ENCODE measurements at places on chromosomes 12 and 14.

DNA sequence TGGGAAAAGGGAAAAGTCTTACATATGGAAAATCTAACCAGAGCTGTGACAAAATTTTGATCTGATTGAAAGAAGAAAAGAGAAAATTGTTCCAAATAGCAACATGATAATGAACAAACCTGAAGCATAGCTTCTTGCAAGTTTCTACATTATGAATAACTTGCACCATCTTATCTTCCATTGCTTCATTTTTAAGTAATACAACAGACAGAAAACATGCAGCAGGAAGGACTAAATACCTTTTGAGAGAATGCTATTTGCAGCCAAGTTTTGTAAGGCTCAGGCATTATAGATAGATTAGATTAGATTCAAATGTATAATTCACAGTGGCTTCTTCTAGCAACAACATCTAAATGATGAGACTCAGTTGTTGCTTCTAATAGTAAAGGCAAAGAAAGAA, 441.4 kb downstream of the AEBP2 start:
- no peak for DNase-seq

DNA sequence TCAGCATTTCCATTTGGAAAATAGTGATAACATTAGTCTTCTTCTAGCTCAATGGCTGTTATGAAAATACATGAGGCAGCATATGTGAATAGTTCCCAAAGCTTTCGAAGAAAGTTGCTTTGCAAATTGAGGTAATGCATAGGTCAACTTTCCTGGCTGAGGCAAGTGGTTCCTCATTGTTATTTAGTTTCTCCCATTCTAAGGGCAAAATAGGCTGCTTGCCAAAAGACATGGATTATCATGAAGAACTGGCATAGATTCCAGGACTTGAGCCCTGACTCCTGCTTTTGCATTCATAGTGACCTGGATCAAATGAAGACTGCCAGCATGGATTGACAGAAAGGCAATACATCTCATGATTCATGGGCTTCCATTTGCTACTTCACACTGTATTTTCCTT, 35.7 kb downstream of the LRFN5 start:
- no peak for DNase-seq

DNA sequence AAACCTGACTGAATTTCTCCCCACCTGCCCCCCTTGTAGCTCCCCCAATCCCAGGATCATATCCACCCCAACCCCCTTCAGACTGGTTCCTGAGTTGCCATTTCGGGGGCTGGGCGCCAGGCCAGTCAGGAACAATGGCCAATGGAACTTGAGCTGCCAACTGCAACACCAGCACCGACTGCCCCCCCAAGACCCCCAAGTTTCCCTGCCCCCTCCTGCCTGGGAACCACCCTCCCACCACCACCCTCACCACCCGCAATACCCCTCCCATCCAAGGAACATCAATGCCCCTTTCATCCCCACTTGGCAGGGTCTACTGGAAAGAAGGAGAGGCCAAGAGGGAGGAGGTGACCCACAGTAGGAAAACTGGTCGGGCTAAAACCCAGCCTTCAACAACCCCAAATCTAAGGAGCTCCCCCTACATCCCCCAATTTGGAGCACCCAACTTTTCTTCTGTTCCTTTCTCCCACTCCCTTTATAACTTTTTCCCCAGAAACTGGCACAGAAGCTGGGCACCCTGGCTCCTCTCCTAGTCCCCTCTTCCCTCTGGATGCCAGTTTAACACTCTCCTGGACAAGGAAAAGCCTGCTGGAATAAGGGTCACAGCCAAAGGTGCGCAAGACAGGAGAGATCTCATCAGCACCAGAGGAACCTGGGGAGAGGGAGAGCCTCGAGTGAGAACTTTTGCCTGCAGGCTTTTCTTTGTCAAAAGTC, 1.6 kb upstream of the NDRG2 start:
- no peak for DNase-seq

- DNase-seq: no peak
These were observed 20.6 kb downstream of the FAM186A start for GRCh38 chr12:50375802-50376201.

DNA sequence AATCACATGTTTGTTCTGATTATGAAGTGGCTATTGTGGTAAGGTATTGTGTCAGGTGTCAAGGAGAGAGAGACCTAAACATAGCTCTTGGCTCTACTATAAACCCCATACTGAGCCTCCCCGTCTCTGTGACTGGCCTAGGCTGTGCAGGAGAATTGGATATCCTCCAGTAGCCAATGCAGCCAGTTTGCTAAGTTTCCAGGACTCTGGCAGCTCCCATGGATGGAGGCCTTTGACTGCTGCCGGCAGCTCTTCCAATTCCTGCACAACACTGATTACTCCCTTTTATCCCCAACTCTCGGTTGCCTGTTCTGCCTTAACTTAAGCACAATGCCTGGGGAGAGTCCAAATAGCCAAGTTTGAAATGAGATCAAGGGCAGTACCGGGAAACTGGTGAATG, 59.3 kb downstream of the ABCC9 start:
- no peak for DNase-seq

DNA sequence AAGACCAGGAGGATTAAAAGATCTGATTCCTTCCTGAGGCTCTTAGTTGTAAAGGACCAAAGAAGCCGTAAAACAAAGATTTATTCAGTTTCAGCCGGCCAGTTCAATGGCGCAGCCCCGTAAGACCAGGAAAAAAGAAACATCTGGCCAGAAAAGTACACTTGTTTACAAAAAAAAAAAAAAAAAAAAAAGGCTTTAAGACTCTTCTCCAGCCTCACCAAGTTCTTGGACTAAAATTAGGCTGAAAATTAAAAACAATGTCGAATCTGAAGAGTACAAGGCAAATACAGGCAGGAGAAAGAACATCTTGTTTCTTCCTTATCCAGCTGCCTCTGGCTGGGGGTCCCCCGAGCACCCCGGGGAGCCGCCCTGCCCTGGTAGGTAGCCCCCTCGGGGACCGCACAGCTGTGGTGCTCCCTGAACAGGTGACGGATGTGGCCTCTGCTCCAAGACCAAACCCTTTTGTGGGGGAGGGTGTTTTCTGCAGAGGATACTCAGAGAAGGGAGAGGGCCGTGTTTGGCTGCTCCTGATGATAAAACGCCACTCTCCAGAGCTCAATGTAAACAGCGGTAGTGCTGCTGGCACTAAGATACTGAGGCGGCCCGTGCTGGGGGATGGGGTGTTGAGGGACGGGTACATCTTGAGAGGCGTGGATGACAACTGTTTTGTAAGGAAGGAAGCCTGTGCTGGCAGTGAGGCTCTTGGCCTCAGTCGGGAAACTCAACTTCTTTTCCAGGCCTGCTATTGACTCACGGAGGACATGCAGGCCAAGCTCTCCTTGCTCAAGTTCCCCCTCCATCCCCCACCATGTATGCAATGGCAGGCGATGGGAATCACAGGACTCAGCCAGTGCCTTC, 201.0 kb upstream of the DIO3 start:
- DNase-seq: no peak

DNA sequence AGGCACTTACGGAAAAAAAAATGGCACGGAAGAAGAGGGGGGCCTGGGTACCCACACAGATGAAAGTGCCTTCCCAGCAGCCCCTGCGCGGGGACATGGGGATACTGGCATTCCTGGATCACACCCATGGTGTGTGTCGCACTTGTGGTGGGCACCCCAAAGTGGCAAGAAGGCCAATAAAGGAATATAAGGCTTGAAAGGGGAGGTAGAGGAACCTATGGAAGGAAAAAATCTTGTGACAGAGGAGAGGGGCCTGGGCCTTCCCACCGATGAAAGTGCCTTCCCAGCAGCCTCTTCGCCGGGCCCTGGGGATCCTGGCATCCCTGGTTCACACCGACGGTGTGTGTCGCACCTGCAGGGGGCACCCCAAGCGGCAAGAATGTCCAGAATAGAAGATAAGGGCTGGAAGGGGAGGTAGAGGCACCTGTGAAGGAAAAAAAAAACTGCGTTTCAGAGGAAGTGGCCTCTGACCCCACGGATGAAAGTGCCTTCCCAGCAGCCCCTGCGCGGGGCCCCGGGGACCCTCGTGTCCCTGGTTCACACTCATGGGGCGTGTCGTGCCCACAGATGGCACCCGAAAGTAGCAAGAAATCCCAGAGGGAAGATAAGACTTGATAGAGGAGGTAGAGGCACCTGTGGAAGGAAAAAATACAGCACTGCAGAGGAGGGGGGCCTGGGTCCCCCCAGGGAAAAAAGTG, 284.0 kb downstream of the ALG10 start:
- DNase-seq: no peak

GRCh38 chr14:75417674-75418073, 10.1 kb upstream of the JDP2 start:
- DNase-seq: peak; percentile 80

DNA sequence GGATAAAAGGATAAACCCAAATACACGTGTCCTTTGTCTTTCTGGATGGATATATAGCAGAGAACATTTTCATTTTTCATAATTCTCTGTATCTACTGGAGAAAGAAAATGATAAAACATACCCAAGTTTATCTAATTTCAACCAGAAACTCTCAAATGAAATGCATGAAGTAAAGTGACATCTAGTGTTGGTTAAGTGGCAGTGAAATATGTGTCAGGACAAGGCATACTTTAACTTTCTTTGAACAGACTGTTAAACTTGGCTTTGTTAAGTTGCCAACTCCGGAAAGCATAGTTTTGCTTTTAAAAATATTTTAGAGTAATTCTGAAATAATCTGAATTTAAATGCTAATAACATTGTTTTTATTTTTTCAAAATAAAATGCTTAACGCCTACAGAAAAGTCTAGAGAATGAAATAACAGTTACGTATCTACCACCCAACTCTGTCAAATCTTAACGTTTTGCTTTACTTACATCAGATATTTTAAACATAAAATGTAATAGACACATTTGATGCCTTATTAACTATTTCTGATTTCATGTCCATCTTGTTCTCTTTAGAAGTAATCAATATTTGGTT, 25.2 kb upstream of the NTN4 start:
- DNase-seq: peak; percentile 51

GRCh38 chr12:69932154-69932553, 107.1 kb downstream of the MYRFL start:
- DNase-seq: no peak

DNA sequence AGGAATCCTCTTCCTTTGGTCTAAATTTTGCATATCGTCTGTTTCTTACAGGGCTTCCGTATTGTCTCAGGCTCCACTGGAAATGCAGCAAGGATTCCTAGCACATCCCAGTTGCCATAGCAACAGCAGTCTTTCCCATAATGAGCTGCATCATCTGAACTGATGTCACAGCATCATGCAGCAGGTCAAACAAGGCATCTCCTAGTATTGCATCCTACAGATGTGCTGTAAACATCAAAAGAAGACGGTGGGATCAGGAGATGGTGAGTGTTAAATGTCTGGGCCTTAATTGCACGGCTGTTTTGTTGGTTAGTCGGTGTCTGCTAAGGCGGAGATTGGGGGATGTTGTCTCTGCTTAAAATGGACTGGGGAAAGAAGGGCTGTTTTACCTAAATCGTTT, at the start of gene AKAP6:
AKAP6 (plus strand) TSS at position 153 of the 400 bp plus-strand sequence. CDS start 104,196 bp downstream, outside the sequence.
- DNase-seq: no peak

- no peak for DNase-seq
These were observed 274.6 kb downstream of the BTG1 start for GRCh38 chr12:91870872-91871707.

DNA sequence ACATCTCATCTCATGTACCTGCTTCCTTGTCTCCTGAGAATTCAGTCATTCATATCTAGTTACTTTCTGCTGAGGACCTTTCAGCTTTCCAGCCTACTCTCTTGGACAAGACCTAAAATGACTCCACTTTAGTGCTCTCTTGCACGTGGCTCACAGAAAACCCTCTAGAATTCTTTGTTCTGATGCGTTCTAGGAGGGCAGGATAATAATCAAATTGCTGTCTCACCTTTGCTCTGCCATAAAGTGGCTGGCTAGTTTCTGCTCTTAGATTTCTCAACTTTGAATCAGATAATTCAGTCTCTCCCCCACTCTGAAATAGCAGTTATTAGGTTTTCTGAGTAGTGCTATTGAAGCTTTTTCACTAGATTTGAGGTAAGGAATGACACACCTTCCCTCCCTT, 429.5 kb upstream of the FBXO33 start:
- DNase-seq: no peak

DNA sequence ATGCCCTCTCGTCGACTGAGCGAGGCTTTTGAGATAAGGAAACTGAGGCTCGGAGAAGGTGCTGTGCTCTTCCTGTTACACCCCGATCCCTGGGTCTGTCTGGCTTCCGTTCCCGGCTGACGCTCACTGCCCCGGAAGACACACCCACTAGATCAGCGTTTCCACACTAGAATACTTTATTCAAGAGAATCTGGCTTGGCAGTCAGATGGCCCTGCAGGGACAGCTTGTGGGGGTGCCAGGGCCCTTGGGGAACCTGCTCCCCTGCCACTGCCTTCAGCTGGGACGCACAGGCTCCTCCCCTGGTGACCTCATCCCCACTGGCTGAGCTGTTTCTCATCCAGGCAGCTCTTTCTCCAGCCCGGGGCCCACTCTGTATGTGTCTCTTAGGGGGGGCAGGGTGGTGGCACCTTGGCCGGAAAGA, 13.7 kb downstream of the PGF start:
- peak; percentile 74 for DNase-seq

GRCh38 chr12:50258167-50258551, 25.2 kb downstream of the LIMA1 start:
- DNase-seq: no peak

- peak; percentile 88 for DNase-seq
These were observed 105.2 kb upstream of the ATF7IP start for GRCh38 chr12:14260011-14260993.

- DNase-seq: peak; percentile 48
These were observed 29.2 kb downstream of the GLRX5 start for GRCh38 chr14:95564060-95564459.

DNA sequence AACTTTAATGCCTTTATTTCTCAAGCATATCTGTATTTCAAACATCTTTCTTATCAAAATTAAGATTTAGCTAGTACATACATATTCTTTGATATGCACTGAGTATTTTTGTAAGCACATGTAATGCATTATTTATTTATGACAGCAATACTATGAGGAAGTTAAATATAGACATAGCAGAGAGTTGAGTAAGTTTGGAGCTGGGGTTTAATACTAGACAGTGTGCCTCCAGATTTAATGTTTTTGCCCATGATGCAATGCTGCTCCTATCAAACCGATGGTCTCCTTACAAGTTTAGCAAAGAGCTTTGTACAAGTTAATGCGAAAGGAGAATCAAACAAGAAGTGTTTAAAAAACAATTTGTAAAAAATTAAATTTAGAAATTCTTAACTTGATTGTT, 826.6 kb upstream of the MGAT4C start:
- no peak for DNase-seq

GRCh38 chr12:47437570-47437969, 268.3 kb downstream of the RPAP3 start:
- DNase-seq: no peak

DNA sequence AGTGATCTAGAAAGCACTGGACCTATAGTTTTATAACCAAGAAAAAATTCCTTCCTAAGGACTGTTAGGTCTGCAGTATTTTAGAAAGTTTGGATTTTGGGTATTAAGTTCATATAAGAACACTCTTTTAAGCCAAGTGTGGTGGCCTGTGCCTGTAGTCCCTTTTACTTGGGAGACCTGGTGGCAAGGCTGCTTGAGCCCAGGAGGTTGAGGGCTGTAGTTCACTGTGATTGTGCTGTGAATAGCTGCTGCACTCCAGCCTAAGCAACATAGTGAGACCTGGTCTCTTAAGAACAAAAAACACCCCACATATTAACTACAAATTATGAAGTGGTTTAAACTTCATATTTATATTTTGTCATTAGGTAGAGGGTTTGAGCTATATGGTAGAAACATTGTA, 9.7 kb downstream of the DNM1L start:
- no peak for DNase-seq
